Small intestine (tissue), 16 donors: ENCODE measurements at places on chromosomes 1 and 21. TPM values are rescaled to one million over a fixed set of nuclear protein-coding genes. Genes with fewer than 3 reads are reported as not detected.
A peak's percentile ranks its signal among the peaks of the same experiment; 100 is the strongest.

- H3K27me3 ChIP-seq: no peaks in the 10 kb centered on the region
- no peak overlapping the region for H3K4me3 ChIP-seq
- H3K36me3 ChIP-seq: peaks cover 5% of the 10 kb centered on the region
- no peak overlapping the region for H3K27ac ChIP-seq
These were observed 469.6 kb downstream of the DPYD start for GRCh38 chr1:97451046-97451826.

The SPRR2D gene
- not detected for polyA plus RNA-seq

GRCh38 chr1:33339413-33339812, 18.5 kb upstream of the A3GALT2 start:
- peak overlapping the region; percentile 53 for H3K27ac ChIP-seq
- H3K36me3 ChIP-seq: no peaks in the 10 kb centered on the region
- no peak for DNase-seq
- H3K4me3 ChIP-seq: no peak overlapping the region

The CD52 gene
- polyA plus RNA-seq: 31.1 TPM

The SPRR1B gene
- polyA plus RNA-seq: 3.2 TPM

DNA sequence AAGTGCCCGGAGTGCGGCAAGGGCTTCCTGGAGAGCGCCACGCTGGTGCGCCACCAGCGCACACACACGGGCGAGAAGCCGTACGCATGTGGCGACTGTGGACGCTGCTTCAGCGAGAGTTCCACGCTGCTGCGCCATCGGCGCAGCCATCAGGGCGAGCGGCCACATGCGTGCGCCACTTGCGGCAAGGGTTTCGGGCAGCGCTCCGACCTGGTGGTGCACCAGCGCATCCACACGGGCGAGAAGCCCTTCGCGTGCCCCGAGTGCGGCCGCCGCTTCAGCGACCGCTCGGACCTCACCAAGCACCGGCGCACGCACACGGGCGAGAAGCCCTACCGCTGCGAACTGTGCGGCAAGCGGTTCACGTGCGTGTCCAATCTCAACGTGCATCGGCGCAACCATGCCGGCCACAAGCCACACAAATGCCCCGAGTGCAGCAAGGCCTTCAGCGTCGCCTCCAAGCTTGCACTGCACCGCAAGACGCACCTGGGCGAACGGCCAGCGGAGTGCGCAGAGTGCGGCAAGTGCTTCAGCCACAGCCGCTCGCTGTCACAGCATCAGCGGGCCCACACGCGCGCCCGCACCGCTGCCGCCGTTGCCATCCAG, 10.0 kb downstream of the ZNF672 start:
- H3K27me3 ChIP-seq: no peaks in the 10 kb centered on the region
- no peak overlapping the region for H3K4me3 ChIP-seq
- no peaks in the 10 kb centered on the region for H3K4me1 ChIP-seq
- H3K27ac ChIP-seq: no peak overlapping the region
- H3K36me3 ChIP-seq: peaks cover 77% of the 10 kb centered on the region
- no peak for DNase-seq

DNA sequence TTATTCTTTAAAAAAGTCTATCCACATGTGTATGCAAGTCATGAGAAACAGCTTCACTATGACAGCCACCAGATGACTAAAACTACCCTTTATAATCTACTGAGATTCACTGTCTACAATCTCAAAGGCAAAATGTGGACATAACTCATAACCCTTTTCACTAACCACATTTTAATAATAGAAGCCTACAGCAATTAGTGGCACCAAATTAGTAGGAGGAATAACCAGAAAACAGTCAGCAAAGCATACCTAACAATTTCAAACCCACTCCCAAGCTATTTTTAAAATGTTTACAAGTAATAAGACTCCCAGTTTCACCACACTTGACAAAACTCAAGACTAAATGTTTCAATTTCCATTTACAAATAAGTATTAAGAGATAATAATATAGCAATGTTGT, 442.9 kb downstream of the PTPRC start:
- no peaks in the 10 kb centered on the region for H3K4me1 ChIP-seq
- no peak overlapping the region for H3K4me3 ChIP-seq
- no peak overlapping the region for H3K27ac ChIP-seq
- no peaks in the 10 kb centered on the region for H3K27me3 ChIP-seq

The IGSF3 gene
- 5.8 TPM for polyA plus RNA-seq

- peaks cover 22% of the 10 kb centered on the region for H3K36me3 ChIP-seq
- no peaks in the 10 kb centered on the region for H3K4me1 ChIP-seq
- DNase-seq: no peak
- no peak overlapping the region for H3K27ac ChIP-seq
- H3K4me3 ChIP-seq: no peak overlapping the region
These were observed 16.8 kb upstream of the LSS start for GRCh38 chr21:46245213-46245915.

- no peaks in the 10 kb centered on the region for H3K4me1 ChIP-seq
- peaks cover 7% of the 10 kb centered on the region for H3K27me3 ChIP-seq
- peak overlapping the region; percentile 70 for H3K4me3 ChIP-seq
- peak; percentile 70 for DNase-seq
These were observed 1.6 kb downstream of the CLIC6 start for GRCh38 chr21:34670220-34670961.

DNA sequence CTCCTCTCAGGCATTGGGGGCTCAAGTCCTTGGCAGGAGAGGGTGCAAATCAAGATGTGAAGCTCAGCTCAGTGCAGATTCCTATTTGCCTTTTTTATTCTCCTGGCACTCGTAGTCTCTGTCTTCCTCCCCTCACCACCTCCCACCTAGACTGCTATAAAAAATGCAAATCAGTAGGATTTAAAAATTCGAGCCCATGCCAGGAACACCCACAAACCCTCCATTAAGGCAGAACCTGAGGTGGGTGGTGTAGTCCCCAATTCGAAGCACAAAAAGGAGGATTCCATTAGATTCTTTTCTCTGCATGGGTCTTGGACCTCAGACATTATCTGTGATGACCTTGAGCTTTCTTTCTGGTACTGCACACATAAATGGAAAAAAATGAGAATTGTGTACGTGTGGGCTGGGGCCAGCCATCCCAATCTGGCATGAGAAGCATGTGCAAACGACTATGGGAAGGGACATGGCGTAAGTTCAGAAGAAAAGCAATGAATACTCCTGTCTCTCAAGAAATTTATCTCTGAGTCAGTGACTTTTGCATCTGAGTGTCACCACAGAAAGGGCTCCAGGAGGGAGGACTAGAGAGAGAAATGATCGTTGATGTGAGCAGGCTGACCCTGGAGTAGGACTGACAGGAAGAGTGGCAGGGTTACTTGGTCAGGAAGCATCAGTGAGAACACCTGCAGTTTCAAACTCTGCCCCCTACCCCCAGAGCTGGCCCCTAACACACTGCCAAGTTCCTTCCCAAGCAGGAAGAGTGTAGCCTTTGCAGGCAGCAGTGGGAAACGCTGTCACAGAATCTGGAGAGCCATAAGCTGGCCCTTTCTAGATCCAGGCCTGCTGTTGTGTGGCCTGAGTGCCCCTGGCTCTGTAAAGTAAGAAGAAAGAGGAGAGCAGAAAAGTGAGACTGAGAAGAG, 1.7 kb downstream of the INKA2 start:
- H3K27ac ChIP-seq: peak overlapping the region; percentile 36
- peaks cover 25% of the 10 kb centered on the region for H3K27me3 ChIP-seq
- peak overlapping the region; percentile 63 for H3K4me3 ChIP-seq
- DNase-seq: peak; percentile 50
- H3K4me1 ChIP-seq: peaks cover 4% of the 10 kb centered on the region

- peaks cover 42% of the 10 kb centered on the region for H3K4me1 ChIP-seq
- H3K27ac ChIP-seq: peak overlapping the region; percentile 57
These were observed 6.7 kb downstream of the ABCG1 start for GRCh38 chr21:42225571-42226155.

DNA sequence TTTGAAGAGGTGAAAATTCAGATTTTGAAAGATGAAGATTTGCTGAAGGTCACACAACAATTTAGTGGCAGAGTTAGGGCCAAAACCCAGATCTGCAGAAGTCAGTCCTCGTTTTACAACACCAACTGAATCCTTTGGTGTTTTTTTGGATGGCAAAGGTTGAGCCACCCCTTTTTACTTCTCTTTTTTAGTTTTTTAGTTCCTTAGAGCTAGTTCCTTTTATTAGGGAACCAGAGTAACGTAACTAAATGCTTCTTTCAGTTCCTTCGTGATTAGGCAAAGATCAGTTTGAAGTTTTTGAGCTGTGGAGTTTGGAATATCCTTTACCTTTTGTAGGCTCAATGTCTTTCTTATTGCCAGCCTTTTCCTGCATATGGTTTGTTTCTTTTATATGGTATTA, 67.9 kb upstream of the ARID1A start:
- no peak for DNase-seq
- no peaks in the 10 kb centered on the region for H3K36me3 ChIP-seq
- H3K4me1 ChIP-seq: no peaks in the 10 kb centered on the region
- H3K27me3 ChIP-seq: no peaks in the 10 kb centered on the region
- no peak overlapping the region for H3K4me3 ChIP-seq
- no peak overlapping the region for H3K27ac ChIP-seq

DNA sequence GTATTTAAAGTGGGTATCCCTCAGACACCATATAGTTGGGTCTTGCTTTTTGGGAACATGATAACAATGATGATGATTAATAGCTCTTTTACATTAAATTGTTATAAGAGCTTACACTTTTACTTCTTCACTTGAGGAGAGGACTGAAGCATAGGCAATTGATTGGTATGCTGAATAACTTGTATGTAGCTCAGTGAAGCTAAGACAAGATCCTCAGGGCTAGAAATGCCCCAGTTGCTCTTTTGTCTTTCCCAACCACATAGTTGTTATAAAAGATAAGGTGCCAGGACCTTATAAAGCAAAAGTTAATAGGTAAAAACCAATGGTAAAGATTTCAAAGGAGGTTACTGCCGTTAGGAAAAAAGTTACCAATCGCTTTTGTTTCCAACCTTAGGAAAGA, 123.4 kb downstream of the KCNK1 start:
- no peak for DNase-seq
- no peaks in the 10 kb centered on the region for H3K36me3 ChIP-seq
- no peak overlapping the region for H3K27ac ChIP-seq
- H3K4me3 ChIP-seq: no peak overlapping the region
- no peaks in the 10 kb centered on the region for H3K4me1 ChIP-seq

- H3K36me3 ChIP-seq: no peaks in the 10 kb centered on the region
- no peaks in the 10 kb centered on the region for H3K4me1 ChIP-seq
These were observed 321.4 kb downstream of the MATN1 start for GRCh38 chr1:30402031-30402430.

- DNase-seq: no peak
- no peaks in the 10 kb centered on the region for H3K36me3 ChIP-seq
- H3K27ac ChIP-seq: no peak overlapping the region
- H3K27me3 ChIP-seq: no peaks in the 10 kb centered on the region
- no peak overlapping the region for H3K4me3 ChIP-seq
- no peaks in the 10 kb centered on the region for H3K4me1 ChIP-seq
These were observed 303.3 kb upstream of the DAB1 start for GRCh38 chr1:57727121-57727520.

DNA sequence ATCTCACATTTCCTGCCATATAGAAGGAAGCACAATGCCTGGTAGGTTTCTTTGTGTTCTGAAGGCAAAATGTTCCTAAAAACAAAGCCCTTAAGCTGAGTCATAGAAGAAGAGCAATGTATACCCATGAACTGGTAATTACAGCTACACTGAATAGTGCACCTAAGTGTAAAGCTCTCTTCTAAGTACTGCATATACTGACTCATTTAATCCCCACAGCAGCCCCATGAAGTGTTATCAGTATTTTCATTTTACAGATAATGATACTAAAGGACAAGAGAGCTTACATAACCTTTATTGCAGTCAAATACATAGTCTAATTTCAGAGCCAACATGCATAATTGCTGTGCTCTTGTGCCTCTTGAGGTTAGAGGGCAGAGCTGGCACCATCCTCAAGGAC, 239.9 kb downstream of the DPYD start:
- no peaks in the 10 kb centered on the region for H3K27me3 ChIP-seq
- no peaks in the 10 kb centered on the region for H3K36me3 ChIP-seq
- peak; percentile 16 for DNase-seq
- H3K27ac ChIP-seq: no peak overlapping the region
- H3K4me3 ChIP-seq: no peak overlapping the region

The HES2 gene
- 1.1 TPM for polyA plus RNA-seq

The GUCA2B gene
- polyA plus RNA-seq: 615 TPM

- no peaks in the 10 kb centered on the region for H3K4me1 ChIP-seq
- no peaks in the 10 kb centered on the region for H3K27me3 ChIP-seq
- no peak overlapping the region for H3K27ac ChIP-seq
- DNase-seq: no peak
- no peaks in the 10 kb centered on the region for H3K36me3 ChIP-seq
These were observed 20.3 kb downstream of the ZMYM4 start for GRCh38 chr1:35288761-35289160.

- H3K27me3 ChIP-seq: no peaks in the 10 kb centered on the region
- H3K36me3 ChIP-seq: no peaks in the 10 kb centered on the region
- DNase-seq: peak; percentile 44
- no peaks in the 10 kb centered on the region for H3K4me1 ChIP-seq
- H3K4me3 ChIP-seq: no peak overlapping the region
These were observed 26.6 kb downstream of the ARMH1 start for GRCh38 chr1:44701141-44701573.

DNA sequence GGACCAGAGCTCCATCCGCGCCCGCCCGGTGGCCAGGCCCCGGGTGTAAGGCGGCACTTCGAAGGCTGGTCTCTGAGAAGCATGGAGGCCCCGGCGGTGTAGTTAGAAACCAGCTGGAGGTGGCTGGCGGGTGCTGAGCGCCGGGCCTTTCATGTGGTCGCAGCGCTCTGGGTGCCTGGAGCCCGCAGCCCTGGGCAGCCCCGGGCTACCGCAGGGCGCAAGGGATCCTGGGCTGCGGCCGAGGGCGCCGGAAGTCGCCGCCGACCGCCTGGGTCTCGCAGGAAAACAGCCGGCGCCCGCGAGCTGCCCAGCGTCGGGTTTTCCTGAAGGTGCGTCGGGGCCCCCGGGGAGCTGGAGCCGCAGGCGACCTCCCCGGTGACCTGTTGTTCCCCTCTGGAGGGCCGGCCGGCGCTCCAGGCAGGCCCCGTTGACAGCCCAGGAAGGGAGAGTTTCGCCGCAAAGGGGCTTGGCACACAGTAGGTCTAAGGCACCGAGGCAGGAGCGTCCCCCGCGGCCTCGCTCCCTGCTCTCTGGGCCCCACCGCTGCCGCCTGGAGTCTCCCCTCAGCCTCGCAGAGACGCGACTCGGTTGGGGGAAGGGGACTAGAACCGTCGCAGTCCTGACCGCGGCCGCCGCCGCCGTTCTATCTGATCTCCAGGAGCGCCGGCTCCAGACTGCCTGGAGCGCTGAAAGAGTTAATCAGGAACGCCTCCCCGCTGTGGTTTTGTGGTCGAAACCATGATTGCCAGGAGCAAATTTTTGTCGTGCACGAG, 2.7 kb downstream of the GRHL3 start:
- H3K4me3 ChIP-seq: peak overlapping the region; percentile 60
- peaks cover 13% of the 10 kb centered on the region for H3K27me3 ChIP-seq
- peak; percentile 46 for DNase-seq

- no peaks in the 10 kb centered on the region for H3K36me3 ChIP-seq
- DNase-seq: no peak
- no peaks in the 10 kb centered on the region for H3K4me1 ChIP-seq
- no peak overlapping the region for H3K4me3 ChIP-seq
These were observed 20.0 kb upstream of the CLIC4 start for GRCh38 chr1:24725209-24725651.

- no peak overlapping the region for H3K4me3 ChIP-seq
- H3K27ac ChIP-seq: no peak overlapping the region
- peaks cover 3% of the 10 kb centered on the region for H3K4me1 ChIP-seq
- no peaks in the 10 kb centered on the region for H3K36me3 ChIP-seq
- H3K27me3 ChIP-seq: no peaks in the 10 kb centered on the region
- DNase-seq: no peak
These were observed 2.7 kb upstream of the NTNG1 start for GRCh38 chr1:107138166-107138565.

GRCh38 chr1:112027696-112028095, 38.2 kb upstream of the KCND3 start:
- H3K27ac ChIP-seq: no peak overlapping the region
- no peak for DNase-seq
- no peak overlapping the region for H3K4me3 ChIP-seq
- no peaks in the 10 kb centered on the region for H3K4me1 ChIP-seq
- H3K27me3 ChIP-seq: no peaks in the 10 kb centered on the region

The ATP1A4 gene
- polyA plus RNA-seq: 0.24 TPM
